Coronary artery (tissue), 2 donors: ENCODE measurements at places on chromosomes 5 and 9.

DNA sequence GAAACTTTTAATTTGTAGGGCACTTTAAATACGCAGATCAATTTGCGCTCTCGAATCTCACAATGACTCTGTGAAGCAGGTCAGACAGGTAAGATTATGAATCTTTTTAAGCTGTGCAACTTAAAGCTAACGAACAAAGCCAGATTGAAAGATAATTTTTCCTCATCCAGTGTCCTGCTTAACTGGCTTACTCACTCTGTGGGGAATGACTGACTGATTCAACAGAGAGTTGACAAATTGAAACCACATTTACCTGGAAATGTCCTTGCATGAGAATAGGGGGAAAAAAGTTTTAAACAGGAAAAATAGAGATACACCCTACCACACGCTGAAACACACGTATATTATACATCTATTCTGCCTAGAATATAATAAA is 187.9 kb downstream of the MAN2A1 start:
- DNase-seq: no peak

- DNase-seq: no peak
These were observed 275.8 kb upstream of the IRX2 start for GRCh38 chr5:3027185-3027865.

GRCh38 chr5:501105-501830 is 23.0 kb downstream of the SLC9A3 start:
- DNase-seq: no peak

DNA sequence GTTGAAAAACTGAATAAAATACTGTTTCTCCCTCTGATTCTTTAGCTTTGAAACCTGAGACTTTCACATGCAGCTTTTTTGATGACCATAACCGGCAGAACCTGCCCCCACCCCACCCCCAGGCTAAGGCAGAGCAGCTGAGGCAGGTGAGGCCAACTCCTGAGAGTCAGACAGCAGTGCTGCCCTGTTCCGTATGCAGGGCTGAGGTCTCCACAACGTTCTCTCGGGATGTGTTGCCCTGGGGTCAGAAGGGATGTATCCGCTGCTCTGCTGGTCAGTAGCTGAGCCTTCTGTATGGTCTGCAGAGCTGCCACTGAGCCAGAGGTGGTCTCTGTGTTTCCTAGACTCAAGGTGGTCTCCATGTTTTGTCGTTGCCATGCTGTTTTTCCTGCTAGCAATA is 190.5 kb downstream of the AOPEP start:
- peak; percentile 62 for DNase-seq

DNA sequence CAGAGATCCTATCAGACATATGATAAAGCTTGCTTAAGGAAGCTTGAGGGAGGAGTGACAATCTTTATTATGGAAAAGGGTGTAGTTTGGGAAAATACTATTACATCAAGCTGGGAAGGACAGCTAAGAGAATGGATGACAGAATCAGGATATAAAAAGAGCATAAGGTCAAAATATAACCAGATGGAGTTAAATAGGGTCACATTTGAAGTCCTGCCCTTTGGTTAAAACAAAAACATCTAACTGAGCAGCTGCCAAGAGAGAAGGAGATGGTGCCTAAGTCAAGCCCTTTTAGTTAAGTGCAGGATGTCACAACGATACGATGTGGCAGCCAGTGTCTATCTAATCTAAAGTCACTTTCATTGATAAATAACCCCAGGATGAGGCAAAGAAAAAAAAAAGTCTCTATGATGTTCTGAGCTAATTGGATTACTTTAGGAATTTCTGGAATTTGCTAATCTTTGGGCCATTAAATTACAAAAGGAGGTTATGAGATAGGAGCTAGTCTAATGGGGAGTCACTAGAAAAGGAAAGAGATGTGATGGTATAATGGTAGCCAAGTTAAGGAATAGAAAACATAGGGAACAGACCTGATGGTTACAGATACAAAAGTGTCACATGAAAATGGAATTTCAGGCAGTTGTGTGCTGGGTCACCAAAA is 365.2 kb downstream of the PDE4D start:
- no peak for DNase-seq

GRCh38 chr5:158635565-158635964 is 464.2 kb downstream of the EBF1 start:
- no peak for DNase-seq

DNA sequence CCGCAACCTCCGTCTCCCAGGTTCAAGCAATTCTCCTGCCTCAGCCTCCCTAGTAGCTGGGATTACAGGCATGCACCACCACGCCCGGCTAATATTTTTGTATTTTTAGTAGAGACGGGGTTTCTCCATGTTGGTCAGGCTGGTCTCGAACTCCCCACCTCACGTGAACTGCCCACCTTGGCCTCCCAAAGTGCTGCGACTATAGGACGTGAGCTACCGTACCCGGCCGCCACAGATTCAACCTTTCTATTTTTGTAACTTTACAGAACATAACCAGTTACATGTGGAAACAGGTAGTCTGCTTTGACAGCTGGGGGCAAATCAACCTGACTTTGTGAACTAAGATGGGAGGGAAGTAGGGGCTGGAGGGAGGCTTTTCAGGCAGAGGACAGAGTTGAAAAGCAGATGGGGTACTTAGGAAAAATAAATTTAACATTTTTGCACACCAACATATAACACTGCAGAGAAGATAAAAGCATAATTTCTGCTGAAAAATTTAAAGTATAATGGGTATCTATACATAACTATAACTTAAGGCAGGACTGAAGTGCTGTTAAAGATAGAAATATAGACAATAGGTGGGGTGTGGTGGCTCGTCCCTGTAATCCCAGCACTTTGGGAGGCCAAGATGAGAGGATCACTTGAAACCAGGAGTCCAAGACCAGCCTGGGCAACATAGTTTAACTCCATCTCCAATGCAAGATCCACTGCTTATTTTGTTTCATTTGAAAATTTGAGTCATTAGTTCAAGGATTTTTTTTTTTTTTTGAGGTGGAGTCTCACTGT is 5.1 kb downstream of the RPL37 start:
- DNase-seq: no peak

DNA sequence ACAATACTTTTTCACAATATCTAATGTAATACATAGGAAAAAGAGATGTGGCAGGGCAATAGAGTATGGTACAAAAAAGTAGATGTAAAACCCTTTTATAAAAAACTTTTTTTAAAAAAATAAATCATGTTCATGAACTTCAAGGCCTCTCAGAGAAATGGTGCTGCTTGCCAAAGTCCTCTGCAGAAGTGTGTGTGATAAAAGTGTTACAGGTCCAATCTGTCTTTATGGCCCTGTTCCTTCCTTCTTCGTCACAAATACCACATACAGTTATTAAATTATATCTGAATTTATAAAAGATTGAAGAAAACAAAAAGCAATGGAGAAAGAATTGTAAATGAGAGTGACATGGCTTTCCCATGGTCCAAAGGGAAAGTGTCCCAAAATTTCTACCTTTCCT is 21.7 kb upstream of the CCNH start:
- no peak for DNase-seq

GRCh38 chr5:56159521-56159947 is 73.6 kb downstream of the ANKRD55 start:
- no peak for DNase-seq

GRCh38 chr5:1917830-1918487 is 35.2 kb upstream of the IRX4 start:
- peak; percentile 57 for DNase-seq

DNA sequence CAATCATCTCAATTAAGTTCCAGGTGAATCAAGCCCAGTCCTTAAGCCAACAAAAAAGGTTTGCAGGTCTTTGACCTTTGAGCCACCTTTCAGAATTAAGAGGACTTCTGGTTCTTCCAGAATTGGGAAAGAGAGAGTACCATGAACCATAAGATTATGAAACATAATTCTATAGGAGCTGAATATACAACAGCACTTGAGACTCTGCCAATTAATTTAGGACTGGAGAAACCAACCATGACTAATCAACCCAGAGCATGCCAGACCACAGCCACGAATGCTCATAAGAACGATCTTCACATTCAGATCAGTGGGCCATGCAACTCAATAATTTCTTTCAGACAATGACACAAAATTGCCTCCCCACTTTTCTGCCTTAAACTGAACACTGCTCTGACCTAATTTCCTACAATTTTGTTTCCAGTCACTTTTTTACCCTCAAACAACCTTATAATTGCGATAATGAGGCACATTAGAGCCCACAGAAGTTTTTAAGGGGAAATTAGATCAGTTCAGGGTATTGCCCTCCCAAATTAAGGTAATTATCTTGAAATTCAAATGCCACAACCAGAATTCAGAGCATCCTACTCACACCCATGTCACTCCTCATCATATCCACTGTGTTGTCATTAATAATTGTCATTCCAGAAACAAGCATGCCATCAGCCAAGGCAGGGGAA is 213.4 kb downstream of the ATPSCKMT start:
- no peak for DNase-seq

- no peak for DNase-seq
These were observed 1026.9 kb downstream of the MAT2B start for GRCh38 chr5:164532235-164532900.

DNA sequence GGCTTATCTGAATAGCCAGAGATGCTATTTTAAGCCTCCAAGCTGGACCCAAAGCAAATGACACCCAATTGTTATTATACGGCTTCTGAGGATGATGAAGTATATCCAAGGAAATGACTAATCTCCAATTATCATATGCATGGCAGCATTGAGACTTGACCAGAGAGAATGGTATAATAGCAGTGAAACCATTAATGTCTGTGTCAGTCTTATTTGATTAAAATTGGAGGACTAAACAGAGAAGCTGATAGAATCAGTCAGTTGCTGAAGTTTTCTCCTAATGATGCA is 200.5 kb downstream of the EFNA5 start:
- DNase-seq: no peak

DNA sequence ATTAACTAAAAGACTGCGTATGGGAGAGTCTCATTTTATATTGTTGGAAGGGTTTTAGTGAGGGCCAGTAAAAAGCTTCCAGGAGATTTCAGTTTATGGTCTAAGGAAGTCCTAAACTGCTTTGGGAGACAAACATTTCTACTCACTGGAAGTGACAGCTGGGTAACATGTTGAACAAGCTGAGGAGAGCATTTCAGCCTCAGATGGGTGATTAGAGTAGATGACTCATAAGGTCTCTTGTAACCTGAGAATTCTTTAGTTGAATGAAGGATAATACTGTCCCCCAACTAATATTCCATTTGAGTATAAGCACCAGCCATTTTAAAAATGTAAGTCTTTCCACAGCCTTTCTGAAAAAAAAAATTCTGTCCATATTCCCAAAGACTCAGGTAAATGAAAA is 218.0 kb upstream of the C9orf72 start:
- DNase-seq: no peak

- DNase-seq: no peak
These were observed 35.3 kb upstream of the IQGAP2 start for GRCh38 chr5:76367623-76368371.

DNA sequence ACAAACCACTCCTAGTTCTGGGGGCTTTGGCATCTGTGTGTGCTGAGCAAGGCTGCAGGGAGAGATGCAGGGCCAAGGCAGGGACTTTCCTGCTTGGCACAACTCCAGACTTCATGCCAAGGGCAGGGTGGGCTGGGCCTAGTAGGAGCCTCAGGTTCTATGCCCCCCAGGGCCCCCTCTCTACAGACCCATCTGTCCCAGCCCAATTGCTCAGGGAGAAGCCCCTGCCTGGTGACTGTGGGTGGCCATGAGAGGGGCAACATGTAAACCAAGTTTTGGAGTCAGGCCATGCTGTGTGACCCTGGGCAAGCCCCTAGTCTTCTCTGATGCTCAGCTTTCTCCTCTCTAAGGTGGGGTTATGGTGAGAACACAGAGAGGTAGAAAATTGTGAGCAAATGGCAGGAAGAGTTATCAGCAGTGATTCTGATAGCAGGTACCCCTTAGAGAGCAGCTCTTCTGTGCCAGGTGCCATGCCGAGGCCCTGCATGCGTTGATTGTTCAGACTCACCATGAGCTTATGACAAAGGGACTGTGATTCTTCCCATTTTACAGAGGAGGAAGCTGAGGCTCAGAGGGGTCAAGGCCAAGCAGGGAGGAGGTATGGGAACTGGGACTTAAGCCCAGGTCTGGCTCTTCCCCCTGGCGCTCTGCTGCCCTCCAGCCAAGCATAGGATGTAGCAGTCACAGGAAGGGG is 5.2 kb downstream of the OLFML2A start:
- DNase-seq: no peak

DNA sequence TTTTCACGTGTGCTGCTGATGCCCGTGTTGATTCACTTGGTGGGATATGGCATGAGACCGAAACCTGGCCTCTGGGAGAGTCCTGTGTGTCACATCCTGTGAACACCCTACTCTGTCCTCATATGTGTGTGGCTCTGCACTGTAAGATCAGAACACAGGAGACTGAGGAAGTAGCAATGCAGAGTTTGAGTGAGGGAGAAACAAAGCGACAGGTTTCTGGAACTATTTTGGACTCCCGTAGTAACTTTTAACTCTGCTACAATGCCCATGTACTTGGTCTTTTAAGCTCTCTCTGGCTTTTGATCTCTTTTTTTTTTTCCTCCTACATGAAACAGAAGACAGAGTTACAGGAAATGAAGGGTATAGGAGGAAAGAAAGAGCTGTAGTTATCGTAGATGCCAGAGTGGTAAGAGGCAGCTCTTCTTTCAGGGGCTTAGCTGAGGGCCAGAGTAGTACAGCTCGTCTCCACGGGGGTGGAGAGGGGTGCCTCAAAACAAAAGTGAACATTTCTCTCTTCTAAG is 26.6 kb downstream of the GRAMD2B start:
- no peak for DNase-seq

- DNase-seq: no peak
These were observed 112.7 kb upstream of the NREP start for GRCh38 chr5:111869681-111870080.

GRCh38 chr9:78839252-78839651 is 542.3 kb downstream of the PSAT1 start:
- DNase-seq: no peak

GRCh38 chr5:132020568-132021339 is 9.3 kb upstream of the ACSL6 start:
- peak; percentile 40 for DNase-seq

DNA sequence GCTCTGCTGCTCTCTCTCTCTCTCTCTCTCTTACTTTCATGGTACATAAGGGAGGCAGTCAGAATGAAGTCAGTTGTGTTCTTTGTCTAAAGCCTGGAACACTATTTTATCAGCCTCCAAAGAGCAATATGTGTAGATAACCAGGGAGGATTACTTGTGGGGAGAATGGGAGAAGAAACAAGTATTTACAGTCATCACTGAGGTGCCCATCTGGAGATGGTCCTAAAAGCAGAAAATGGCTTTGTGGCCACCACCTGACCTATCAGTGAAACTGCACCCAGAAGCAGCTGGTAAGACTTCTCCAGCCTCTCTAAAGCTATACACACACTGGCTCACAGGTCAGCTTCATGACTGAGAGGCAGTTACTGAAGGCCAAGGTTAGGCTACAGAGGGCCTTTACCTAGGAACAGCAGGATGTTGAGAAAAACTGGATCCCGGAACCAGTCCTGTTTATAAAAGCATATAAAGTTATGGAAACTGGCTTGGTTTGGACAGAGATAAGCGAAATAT is 75.1 kb downstream of the MRPS27 start:
- no peak for DNase-seq

GRCh38 chr5:61167382-61167781 is 5.1 kb upstream of the SMIM15 start:
- no peak for DNase-seq

- DNase-seq: no peak
These were observed 181.1 kb upstream of the WWC1 start for GRCh38 chr5:168110384-168110783.

- no peak for DNase-seq
These were observed 210.0 kb downstream of the AUH start for GRCh38 chr9:91151718-91152095.

- DNase-seq: no peak
These were observed 28.8 kb upstream of the RASGRF2 start for GRCh38 chr5:80931411-80931810.
